ENCODE measurements at places on chromosomes 7 and 10.
A peak's percentile ranks its signal among the peaks of the same experiment; 100 is the strongest.

DNA sequence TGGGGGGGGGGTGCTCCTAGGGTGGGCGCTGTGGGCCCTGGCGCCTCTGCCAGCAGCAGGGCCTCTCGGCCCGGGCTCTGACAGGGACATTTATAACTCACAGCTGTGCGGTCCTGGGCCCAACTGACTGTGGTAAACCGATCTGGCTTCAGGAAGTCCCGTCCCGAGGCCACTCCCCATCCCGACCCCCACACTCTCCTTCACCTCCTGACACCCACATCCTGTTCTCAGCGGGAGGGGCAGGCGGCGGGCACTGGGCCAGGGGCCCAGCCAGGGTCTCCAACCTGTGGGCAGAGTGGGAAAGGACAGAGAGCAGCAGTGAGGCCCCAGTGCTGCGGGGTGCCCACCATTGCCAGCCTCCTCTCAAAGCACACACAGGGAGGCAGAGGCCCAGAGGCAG, 69.1 kb downstream of the ZMIZ1 start:
- peak; percentile 41 for DNase-seq

GRCh38 chr7:39507866-39508551, 58.2 kb upstream of the YAE1 start:
- DNase-seq = no peak

- DNase-seq = no peak
Observed at GRCh38 chr7:114083166-114084001, 164.6 kb upstream of the PPP1R3A start.

GRCh38 chr7:1403638-1404459, 55.4 kb downstream of the MICALL2 start:
- no peak for DNase-seq

DNA sequence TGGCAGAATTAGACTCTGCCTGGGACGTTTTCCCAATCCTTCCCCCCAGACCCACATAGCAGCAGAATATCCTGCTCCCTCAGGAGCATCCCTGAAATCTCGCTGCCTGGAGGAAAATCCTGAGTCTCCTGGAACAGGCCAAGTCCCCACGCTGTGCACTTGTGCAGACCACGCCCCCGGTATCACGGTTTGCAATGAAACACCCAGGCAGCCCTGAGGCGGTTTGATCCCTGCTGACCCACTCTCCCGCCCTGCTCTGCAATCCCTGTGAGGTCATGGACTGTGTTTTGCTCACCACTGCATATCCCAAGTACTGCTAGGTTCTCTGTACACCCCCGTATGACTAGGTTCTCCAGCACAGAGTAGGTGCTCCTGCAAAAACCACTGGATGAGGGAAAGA, 411.8 kb upstream of the MGMT start:
- DNase-seq = no peak

All from activated naive CD4-positive, alpha-beta T cell treated with Interleukin-2 at 50 U/mL for 16 hours (primary cell).